ENCODE measurements at places on chromosomes 5 and 9. TPM values are rescaled to one million over a fixed set of nuclear protein-coding genes. Genes with fewer than 3 reads are reported as not detected.

- DNase-seq: no peak
- H3K36me3 ChIP-seq: no peaks in the 10 kb centered on the region
- no peaks in the 10 kb centered on the region for H3K27me3 ChIP-seq
- peak overlapping the region; percentile 43 for H3K27ac ChIP-seq
- no peak overlapping the region for H3K4me3 ChIP-seq
- no peaks in the 10 kb centered on the region for H3K4me1 ChIP-seq
Observed at GRCh38 chr5:88813805-88814575, 69.0 kb downstream of the MEF2C start.

Gene NMUR2
- total RNA-seq: 0.33 TPM

- DNase-seq: no peak
- H3K27me3 ChIP-seq: no peaks in the 10 kb centered on the region
- H3K27ac ChIP-seq: no peak overlapping the region
- peaks cover 7% of the 10 kb centered on the region for H3K36me3 ChIP-seq
Observed at GRCh38 chr9:136441191-136441680, 1.6 kb upstream of the INPP5E start.

Gene MAMDC2
- 18.7 TPM for total RNA-seq

DNA sequence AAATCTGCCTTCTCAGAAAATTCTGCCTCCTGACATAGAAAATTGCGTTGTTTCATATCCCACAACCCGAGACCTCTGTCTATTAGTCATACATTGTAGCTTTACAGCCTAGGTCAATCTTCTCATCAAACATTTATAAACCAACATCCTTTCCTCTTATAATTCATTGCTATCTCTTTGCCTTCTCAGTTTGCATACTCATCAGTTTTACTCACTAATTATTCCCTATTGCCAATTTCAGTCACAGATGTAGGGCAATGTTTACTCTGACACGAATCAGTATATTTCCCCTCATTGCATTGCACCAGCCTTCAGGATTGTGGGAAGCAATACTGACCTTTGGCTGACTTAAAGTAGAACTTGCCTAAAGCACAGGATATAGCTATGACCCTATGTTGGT is 247.2 kb downstream of the CEMIP2 start:
- no peak overlapping the region for H3K4me3 ChIP-seq
- no peak overlapping the region for H3K27ac ChIP-seq
- DNase-seq: no peak
- H3K4me1 ChIP-seq: no peaks in the 10 kb centered on the region

Gene SPRY4
- 14.5 TPM for total RNA-seq

Gene ANKRD31
- total RNA-seq: 0.32 TPM

All from breast epithelium (tissue), 4 donors.